ENCODE measurements at places on chromosomes 6 and 20.
A peak's percentile ranks its signal among the peaks of the same experiment; 100 is the strongest.

DNA sequence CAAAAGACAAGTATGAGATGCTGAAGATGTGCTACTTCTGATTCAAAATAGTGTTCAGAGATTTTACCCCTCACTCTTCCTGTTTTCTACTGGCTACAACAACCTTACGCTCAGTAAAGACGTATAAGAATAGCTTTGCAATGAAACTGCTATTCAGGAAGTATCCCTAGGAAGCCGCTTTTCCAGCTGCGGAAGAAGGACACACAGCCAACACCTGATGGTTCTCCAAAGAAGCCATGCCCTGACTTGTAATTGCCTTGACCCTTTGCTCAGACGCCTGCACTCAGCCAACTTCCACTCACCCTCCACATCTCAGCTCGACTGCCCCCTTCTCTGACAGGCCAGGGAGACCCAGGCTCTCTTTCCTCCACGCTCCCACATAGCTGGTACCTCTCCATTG is 111.6 kb downstream of the DTNBP1 start:
- DNase-seq: no peak

GRCh38 chr20:17557675-17558006 is 12.2 kb upstream of the DSTN start:
- DNase-seq: no peak

DNA sequence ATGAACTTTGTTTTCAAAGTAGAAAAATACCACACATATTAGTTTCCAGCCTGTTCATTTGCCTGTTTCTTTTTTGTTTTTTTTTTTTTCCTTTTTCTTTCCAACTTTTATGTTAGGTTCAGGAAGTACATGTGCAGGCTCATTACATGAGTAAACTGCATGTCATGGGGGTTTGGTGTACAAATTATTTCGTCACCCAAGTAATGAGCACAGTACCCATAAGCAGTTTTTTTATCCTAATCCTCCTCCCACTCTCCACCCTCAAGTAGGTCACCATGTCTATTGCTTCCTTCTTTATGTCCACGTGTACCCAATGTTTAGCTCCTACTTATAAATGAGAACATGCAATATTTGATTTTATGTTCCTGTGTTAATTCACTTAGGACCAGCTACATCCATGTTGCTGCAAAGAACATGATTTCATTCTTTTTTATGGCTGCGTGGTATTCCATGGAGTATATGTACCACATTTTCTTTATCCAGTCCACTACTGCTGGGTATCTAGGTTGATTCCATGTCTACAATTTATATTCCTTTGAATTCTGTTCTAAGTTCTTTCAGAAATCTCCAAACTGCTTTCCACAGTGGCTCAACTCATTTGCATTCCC is 31.8 kb downstream of the SNX14 start:
- no peak for DNase-seq

- DNase-seq: peak; percentile 56
Observed at GRCh38 chr20:49186535-49187329, 1.4 kb downstream of the STAU1 start.

DNA sequence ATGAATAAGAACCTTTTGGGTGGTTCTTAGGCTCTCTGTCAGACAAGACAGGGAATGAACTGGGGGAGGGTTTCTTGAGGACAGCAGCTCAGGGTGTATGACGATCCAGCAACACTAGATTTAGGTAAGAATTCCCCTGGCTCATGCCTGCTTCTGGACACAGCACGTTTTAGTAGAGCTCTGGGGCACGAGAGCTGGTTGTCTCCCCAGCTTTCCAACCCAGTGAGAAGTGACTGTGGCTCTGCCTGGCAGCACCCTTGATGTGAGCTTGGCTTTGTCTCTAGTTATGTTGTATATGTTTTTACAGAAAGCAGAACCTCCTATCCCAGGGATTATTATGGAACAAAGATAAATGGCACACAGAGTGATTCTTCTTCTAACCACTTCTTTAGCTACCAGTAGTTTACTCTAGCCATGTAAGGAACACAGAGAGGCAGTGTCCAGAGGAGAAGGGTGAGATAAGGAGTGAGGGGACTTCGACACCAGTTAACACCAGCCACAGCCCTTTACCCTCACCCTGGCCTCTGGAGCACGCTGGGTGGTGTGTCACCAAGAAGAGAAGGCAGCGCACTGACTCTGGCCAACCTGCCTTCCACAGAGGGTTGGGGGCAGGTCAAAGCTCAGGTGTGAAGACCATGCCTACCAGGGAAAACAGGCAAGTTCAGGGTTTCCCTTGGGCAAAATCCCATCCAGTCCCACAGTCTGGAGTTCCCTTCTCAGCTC is 3.9 kb downstream of the APOBEC2 start:
- DNase-seq: no peak

DNA sequence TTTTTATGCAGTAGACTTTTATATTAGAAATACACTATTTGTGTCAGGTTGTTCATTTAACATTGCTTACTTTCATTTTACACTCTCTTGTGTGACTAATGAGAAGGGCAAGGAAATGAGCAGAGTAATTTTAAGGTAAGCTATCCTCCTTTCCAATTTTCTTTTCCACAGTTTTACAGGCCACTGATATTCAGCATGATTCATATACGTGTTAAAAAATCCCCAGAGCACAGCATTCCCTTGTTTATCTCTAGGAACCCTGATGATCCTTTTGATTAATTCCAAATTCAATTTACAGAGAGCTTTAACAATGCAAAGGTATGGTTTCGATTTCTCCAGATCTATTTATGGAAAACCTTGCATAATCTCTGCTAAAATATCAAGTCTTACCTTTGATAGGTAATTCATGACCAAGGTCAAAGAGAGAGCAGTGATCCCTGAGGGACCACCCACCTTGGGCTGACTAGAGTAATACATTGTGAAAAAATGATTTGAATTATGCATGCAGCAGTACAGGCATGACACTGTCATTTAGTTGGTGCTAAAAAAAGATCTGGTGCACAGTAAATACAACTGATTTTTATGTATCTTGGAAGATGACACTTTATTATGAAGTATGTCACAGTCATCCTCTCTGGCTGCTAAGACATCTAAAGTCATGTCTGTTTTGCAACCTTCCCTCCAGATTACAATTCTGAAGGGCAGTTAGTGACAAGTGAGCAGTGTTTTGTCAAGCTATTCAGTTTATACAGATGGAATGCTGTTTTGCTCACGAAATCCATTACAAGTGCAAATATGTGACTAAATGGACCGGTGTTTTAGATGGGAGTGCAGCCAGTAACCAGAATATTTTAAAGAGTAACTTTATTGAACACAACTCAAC is 736.6 kb downstream of the EPHA7 start:
- DNase-seq: no peak
